EH (cell line): ENCODE measurements at places on chromosomes 3 and 15.

- DNase-seq = no peak
Observed at GRCh38 chr15:40105517-40106202, 3.0 kb downstream of the BMF start.

DNA sequence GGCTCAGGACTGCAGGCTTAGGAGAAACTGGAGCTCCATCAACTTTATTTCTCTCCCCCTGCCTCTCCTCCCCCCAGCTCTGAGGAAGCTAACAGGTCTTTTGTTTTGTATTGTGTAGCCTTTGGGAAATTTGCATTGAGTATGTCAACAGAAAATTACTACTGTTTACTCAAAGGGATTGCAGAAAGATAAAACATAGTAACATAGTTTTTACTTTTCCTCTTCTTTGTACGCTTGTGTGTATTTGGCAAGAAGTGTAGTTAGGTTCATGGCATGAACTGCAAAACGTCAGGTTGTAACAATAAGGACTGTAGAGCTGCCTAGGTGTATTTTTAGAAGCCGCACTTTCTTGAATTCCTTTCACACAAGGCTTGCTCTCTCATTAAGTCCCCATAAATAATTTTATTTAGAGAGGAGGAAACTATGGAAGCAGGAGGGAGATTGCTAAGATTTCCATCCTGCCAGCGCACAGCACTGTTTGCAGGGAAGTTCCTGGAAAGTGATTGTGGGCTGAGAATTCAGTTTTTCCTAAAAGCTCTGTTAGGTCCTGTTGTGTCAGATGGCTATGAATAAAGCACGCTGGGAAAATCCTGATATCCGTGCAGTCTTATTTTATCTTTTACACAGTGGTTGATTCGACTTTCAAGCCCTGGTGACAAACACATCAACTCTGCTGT is 21.1 kb upstream of the SATB1 start:
- no peak for DNase-seq

DNA sequence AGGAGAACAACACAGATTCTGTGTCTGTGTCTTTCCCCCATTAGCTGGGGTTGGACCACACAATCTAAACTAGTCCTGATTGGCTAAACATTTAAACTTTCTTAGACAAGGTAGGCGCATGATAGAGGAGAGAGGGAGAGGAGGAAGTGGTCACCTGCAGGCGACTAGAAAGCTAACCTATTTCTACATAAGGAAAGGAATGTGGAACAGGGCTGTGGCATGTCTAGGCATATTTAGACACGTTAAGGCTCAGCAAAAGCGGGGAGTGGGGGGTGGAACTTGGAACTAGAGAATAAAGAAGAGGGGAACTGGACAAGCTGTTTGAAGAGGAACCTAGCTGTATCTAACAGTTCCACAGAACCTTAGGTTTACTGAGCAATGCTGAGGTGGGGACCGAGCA is 12.8 kb downstream of the LRRC28 start:
- DNase-seq = no peak

DNA sequence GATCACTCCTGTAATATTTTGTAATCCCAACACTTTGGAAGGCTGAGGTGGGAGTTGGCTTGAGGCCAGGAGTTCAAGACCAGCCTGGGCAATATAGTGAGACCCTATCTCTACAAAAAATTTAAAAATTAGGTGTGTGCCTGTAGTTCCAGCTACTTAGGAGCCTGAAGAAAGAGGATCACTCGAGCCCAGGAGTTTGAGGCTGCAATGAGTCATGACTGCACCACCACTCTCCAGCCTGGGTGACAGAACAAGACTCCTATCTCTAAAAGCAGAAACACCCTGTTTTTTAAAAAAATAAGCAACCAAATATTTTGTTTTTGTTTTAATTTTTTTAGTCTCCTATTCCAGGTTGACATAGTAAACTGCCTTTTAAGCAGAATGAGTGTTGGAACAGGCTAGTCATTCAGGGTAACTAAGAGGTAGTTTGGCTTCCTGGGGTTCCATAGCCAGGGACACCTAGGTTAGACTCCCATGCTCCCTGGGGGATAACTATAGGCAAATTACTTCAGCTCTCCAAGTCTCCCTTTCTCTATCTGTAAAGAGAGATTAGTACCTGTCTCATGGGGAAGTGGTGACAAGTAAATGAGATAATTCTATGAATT is 114.6 kb upstream of the C15orf61 start:
- peak; percentile 15 for DNase-seq

DNA sequence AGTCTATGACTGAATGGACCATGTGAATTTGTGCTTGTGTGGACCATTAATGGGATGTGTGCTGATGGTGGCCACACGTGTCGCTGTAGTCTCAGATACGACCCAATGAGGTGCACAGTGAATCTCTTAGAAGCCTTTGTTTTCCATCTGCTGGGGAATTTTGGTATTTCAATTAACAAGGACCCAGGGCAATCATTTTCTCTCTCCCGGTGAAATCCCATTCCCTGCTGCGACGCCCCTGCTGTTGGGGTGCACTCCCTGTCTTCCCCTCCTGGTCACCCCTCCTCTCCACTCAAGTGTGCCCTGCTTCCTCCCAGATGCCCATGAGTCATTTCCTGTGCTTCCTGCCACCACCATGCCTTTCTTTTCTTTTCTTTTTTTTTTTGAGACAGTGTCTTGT is 32.7 kb downstream of the EBLN2 start:
- peak; percentile 43 for DNase-seq

DNA sequence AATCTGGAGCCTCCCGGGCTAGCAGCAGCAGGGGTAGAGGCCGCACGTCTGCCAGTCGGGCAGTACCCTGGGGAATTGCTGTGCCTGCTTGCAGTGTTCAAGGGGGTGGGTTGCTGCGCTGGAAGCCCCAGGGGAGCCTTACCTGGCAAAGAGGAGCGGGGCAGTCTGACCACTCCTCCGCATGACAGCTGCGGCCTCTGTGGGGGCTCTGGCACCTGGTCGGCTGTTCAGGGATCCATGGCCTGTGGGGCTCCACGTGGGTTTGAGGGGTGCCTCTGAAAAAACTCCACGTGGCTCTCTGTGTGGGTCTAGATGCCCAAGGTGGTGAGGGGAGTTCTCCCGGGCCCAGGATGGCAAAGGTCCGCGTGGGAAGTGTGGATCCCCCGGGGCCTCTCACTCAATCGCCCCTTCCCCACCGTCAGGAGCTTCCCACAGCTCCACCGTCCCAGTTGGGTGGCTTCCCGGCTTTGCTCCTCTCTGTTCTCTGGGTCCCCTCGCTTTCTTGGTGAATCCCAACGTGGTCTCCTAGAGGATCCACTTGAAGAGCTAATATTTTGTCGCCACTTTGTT is 184.5 kb downstream of the EFHB start:
- no peak for DNase-seq

GRCh38 chr15:73956743-73957135 is 30.5 kb downstream of the LOXL1 start:
- DNase-seq = peak; percentile 94

- no peak for DNase-seq
Observed at GRCh38 chr3:188659449-188660090, 505.6 kb downstream of the LPP start.

DNA sequence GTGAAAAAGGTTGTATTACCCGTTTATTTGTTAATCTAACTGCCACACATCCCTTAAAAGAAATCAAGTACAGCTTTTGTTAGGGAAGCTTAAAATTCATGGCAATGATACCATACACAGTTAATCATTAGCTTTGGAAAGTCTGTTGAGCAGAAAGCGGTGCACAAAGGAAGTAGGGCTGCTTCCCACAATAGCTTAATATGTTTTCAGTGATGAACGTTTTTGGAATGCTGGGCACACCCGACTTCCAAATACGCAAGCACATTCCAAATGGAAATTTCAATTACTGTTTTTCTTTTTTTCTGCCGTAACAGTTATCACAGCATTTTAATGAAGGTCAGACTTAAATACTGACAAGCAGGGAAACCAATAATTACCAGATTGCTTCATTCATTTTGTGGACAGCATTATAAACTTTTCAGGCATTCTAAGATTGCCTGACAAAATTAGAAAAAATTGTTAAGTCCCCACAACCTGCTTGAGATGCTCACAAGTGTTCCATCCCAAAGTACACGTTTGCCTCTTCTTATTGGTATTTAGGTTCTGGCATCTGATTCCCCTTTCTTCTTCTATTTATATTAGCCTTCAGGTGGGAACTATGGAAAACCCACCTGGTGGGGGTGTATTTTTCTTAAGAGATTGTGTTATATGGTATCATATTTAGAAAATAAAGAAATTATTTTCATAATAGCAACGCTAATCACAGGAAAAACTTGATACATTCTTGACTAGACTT is 1.1 kb upstream of the ECT2 start:
- DNase-seq = peak; percentile 96

DNA sequence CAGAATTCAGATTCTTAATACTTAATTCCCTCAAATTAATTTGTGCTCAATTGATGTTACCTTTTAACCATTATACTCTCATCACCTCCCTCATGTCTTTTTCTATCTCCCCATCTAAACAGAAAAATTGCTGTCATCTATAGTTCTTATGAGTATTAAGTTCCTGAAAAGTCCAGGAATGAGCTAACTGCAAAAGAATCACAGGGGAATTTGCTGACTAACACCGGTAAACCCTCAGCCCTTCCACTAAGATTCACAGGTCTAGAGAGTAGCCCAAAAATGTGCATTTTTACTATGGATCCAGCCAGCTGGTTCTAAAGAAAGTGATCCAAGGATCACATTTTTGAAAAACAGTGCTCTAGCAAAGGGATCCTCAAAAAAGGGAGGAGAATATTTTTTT is 67.0 kb downstream of the SETD2 start:
- DNase-seq = peak; percentile 71

DNA sequence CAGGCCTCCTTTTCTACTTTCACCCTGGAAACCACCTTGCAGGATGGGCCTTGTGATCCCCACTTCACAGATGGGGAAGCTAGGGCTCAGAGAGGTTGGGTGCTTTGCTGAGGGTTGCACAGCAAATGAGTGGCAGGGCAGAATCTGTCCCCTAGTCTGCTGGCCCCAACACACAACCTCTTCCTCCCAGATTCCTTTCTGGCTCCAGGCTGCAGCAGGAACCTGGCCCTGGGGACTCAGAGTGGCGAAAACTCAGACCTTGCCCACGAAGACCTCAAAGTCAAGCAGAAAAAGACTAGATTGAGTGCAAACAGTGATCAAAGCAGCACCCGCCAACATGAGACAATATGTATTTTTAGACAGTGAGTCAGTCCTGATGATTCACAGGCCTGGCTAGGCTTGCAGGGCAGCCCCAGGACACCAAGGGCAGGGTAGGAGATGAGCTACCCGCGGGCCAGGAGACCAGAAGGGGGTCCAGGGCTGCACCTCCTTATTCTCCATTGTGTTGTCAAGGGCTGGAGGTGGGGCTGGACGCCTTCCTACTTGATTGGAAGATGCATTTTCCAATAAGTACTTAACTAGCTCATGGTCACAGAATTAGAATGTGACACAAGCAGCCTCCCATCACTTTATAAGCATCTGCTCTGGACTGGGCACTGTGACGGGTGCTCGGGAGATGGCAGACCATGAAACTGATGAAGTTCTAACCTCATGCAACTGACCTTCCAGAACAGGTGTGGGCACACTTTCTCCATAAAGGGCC is 23.9 kb downstream of the GOLGA6L2 start:
- DNase-seq = peak; percentile 3

DNA sequence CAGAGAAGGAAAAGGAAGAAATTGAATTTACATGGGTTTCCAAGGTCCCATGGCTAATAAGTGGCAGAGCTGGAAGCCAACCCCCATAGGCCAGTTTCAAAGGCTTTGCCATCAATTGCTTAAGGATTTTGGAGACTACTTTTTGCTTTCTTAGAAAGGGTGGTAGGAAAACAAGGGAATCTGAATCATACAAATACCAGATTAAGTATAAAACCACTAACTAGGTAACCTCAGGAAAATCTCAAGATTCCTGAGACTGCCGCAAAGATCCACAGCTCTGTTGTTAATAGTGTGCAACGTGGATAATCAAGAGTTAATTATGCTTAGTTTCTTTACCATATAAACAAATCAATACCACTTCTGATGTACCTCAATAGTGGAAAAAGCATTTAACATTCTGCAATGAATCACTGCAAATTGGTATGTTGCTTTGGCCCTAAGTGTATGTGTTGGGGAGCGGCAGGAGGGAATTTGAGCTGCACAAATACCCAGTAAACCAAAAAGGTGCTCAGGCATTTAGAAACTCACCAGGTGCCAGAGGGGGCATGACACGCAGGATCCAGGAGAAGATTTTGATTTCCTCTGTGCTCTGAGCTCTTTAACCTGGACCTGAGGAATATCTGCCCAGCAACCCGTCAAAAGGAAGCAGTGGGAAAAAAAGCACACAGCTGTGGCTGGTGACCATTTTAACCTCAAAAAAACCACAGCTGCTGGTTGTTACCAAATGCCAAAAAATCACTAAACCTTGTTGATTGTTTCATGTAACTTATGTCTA is 22.0 kb downstream of the AADAC start:
- peak; percentile 43 for DNase-seq

DNA sequence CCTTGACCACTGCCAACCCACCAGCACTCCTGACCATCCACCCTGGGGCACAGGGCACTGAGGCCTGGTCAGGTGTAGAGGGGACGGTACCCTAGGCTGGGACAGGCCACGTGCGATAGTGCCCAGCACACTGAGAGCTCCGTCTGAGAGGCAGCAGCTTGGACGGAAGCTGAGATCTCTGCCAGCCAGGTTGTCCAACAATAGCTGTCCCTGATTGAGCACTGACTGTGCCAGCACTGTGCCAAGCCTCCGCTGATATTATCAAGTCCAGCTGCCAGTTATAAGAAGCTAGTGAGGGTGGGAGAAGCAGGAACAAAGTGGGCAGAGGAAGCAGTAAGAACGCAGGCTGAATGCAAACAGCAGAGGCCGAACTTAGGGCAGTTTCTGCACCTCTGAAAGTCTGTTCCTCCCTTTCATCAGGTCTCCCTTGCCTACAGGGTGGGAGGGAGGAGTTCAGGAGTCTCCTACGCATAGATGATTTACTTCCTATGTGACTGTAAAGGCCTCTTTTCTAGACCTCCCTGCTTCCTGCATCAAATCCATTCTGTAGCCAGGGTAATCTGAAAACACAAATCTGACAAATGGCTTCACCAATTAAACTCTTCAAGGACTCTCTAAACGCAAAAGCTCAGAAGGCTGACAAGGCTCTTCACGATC is 29.7 kb downstream of the MRPS11 start:
- no peak for DNase-seq

DNA sequence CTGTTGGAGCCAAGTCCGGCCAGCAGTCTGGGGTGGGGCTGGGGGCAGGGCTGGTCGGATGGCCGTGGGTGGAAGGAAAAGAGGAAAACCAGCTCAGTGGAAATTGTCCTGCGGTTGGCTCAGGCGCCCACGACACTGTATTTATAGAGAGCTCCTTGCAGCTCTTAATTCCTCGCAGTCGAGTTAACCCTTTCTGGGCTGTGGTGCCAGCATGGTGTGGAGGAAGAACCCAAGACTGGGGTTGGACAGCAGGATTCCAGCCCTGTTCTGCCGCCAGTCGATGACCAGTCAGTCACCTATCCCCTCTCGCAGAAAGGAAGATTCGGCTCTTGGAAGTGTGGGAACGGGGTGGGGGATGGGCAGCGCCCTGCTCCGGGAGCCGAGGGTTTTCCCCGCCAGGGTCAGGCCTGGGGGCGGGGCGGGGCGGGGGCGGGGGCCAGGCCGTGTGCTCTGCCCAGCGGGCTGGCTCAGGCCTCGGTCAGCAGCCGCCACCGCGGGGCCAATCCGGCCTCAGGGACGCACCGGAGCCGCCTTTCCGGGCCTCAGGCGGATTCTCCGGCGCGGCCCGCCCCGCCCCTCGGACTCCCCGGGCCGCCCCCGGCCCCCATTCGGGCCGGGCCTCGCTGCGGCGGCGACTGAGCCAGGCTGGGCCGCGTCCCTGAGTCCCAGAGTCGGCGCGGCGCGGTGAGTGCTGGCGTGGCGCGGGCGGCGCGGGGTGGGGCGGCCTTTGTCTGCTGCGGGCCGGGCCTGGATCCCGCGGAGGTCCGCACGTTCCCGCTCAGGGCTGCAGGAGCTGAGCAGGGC is at the start of gene CD276:
Gene CD276 (plus strand): TSS at position 607 of the 804 bp plus-strand sequence. CDS start 15,257 bp downstream, outside the sequence.
- DNase-seq = peak; percentile 84

GRCh38 chr3:20646425-20646824 is 460.4 kb upstream of the SGO1 start:
- DNase-seq = peak; percentile 48
